Activated T-cell treated with anti-CD3 and anti-CD28 coated beads, Interleukin-2, amount 50 U/mL, for 24 hours (primary cell): ENCODE measurements at places on chromosomes 1 and 21.

DNA sequence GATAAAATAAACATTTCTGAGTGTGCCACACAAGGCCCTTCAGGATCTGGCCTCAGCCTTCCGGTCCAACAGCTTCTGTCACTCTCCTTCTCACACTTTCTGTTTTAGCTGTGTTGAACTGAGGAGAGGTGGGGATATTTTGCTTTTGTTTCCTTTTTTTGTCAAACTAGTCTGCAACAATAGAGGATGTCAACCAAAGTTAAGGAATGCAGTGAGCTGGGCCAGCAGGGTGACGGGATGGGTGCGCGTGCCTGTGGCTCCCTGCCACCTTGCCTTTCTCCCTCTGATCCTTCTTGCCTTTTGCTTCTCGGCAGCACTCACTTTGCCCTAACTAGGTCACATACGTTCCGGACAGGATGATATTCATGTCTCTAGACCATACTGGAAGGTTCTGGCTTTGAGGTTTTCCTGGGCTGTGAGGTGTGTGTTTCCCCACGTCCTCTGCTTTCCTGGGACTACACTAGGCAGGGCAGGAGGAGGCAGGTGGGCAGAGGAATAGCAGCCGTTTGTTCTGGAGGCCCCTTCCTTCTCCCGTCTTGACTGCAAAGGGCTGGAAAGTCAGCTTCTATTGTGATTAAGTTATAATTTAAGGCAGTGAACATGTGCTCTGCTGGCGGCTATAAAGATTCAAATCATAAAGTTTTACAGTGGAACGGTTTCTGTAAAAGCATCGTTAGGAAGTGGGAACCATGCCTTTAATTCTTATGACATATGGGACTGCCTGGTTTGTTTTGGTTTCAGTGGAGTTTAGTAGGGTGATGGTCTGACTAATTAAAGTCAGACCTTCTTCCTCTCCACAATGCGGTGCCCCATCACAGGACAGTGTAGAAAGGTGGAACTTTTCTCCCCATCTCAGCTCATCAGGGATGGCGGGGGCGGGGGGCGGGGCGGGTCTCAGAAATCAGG is 67.8 kb downstream of the RNF220 start:
- no peak for DNase-seq

DNA sequence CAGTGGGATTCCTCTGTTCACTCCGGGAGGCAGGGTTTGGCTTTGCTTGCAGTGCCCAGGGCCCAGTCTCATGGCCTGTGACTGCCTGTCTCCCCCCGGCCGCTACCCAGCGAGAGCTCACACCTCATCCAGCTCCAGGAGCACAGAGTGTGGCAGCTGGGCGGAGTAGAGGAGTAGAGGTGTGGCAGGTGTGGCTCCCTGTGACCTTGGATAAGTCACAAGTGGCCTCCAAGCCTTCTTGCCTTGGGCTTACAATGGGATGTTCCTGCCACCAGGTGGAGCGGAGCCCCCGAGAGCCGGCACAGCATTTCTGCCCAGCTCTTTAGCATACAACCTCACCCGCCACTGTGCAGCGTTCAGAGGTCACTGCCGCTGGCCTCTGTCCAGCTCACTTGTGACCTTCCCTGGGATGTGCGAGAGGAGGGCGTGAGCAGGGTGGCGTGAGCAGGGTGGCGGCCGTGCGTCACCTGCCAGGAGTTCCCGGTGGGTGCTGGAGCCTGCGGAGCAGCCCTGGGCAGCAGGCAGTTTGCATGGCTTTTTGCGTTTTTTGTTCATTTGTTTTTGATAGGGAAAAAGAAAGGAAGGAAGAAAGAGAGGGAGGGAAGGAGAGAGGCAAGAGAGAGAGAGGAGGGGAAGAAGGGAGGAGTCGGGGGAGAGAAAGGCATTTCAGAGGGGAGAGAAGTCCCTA is 42.4 kb downstream of the CRYAA start:
- DNase-seq: no peak

DNA sequence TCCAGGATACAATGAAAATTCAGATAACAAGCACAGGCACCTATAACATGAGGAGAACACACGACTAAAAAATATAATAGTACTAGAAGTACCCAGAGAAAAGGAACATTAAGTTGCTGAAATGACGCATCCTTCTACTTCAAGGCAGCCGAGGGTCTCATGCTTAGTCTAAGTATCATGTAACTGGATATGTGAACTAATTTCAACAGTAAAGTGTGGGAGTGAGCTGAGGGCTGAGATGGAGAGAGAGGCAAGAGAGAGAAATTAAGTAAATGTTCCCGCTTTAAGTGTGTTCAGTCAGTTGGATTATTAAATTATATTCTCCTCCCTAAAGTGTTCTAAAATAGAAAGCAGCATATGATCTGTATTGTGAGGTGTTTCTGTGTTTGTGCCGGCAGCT is 152.2 kb upstream of the KRTAP19-8 start:
- no peak for DNase-seq

DNA sequence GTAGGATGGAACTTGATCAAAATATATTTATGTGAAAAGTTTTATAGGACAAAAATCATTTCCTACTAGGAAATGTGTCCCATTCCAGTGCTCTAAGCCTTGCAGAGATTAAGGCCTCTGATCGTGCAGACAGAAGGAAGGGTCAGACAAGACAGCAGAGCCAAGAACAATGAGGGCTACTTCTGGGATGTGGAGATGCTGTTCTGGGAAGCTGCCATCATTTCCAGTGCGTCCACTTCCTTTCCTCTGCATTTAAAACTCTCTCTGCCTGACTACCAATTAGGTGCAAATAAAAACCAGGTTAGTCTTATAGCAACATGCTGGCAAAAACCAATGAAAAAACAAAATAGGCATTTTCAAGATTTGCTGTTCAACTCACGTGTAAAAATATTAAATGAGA is 36.1 kb downstream of the BEND5 start:
- no peak for DNase-seq

DNA sequence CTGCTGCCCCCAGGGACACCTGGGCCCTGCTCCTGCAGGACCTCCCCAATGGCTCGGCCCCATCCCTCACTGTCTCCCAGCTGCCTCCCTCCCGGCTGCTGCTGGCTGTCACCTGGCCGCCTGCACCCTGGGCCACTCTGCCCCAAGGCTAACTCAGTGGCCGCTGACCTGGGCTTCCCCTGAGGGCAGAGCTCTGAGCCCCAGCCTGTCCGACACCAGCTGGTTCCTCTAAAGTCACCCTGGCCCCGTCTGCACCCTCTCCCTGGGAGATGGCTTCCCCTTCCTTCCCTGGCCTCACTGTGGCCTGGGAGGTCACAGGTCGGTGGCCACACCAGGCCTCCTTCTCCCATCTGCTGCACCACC is 15.0 kb downstream of the ITGB2 start:
- no peak for DNase-seq

- DNase-seq: no peak
Observed at GRCh38 chr1:3642919-3643675, 6.8 kb downstream of the WRAP73 start.

DNA sequence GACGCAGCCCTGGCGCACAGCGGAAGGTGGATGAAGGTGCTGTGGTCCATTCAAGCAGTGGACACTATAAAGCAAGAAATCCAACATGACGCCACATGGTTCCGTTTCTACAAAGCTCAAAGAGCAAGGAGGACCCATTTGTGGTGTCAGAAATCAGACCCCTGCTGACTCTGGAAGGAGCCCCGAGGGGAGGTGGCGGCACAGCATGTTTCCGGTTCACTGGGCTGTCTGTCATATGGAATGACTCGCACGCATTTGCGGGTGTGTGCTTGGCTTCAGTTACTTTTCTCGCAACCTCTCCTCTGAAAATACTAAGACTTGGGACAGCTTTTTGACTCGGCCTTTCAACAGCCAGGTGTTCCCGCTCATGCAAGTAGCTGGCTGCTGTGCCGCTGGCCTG is 29.1 kb upstream of the LRRC47 start:
- no peak for DNase-seq

- DNase-seq: no peak
Observed at GRCh38 chr1:47837056-47837830, 159.9 kb downstream of the TRABD2B start.

DNA sequence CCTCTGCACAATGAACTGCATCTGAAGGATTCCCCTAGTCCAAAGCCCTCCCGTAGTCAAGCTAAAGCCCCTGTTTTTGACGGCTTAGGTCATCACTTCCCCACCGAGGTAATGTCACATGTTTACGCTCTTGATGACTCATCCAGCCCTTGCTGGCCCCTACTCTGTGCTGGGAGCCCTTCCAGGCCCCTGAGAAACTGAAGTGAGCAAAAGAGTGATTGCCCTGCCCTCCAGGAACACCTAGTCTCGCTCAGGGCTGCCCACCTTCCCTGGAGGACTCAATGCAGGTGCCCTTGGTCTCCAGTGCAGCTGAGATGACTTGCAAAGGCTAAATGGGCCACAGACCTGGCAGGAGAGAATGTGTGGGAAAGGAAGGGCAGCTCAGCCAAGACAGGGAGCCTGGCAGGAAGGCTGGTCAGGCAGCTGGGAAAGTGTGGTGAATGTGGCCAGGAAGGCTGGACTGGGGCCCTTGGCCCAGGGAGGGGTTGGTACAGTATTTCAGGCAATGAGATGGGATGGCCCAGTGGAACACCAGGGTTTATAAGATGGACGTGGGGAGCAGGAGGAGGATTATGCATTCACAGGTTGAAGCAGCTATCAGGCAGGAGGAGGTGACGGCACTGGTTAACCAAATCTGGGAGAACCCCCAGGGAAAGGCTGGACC is 345.6 kb downstream of the NPHP4 start:
- no peak for DNase-seq

DNA sequence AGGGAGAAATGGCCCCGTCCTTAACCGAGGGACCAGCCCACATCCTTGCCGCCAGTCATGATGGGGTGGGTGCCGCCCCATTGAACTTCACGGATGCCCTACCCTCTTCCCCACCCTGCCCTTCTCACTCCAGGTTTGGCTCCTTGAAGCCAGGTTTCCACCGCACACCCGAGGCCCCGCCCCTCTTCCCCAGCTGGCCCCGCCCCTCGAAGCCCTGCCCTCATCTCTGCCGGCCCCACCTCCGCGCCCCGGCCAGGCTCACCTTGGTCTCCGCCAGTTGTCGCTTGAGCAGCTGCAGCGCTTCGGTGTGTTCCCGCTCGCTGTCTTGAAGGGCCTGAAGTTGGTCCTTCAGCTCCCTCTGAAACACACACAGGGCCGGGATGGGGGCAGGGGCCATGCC is 16.6 kb downstream of the TRIM62 start:
- no peak for DNase-seq
